ENCODE measurements at places on chromosomes 7 and 10.

GRCh38 chr10:38016354-38016753, 5.9 kb downstream of the ZNF33A start:
- no peak for DNase-seq

- DNase-seq, result no peak
Measured at GRCh38 chr10:29174389-29174788, 114.5 kb upstream of the LYZL1 start.

DNA sequence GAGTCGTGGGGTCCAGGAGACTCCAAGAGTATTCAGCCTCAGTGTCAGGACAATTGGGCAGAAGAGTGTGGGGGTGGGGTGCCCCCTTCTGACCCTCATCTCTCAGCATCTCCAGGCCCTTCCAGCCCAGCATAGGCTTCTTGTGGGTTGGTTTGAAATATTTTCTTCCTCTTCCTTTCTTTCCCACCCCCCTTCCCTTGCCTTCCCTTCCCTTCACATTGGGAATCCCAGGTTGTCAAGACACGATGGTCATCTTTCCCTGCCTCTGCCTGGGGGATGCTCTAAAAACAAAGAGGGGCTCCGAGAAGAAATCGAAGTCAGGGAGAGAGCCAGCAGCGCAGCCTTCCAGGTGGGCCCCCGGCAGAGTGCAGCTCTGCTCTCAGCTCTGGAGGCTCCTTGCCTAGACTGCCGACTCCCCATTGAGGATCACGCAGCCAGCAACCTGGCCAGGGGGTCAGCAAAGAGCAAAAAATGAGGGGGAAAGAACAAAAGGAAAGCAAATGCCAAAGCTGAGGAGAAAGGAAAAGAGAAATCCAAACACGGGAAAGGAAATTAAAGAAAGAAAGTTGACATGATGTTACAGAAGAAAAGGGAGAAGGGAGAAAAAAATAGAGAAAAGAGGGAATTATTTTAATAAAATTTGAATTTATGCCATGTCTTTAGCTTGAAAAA, 1.5 kb downstream of the PAX2 start:
- no peak for DNase-seq

DNA sequence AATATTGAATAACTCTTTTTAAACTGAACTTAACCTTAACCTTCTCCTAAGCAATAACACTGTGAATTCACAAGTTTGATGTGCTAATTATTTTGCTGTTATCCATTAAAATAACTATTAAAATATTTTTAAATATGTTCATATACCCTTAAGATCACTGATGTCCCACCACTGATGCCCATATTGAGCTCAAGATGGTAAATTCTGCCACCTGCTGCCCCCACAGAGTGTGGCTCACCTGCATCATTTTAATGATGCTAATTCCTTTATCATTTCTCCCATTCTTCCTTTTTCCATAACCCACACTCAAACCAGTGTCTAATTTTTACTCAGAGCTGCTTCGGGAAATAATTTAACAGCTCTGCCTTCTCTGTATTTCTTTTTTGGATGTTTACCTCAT, 82.3 kb upstream of the ARID5B start:
- DNase-seq, result no peak

DNA sequence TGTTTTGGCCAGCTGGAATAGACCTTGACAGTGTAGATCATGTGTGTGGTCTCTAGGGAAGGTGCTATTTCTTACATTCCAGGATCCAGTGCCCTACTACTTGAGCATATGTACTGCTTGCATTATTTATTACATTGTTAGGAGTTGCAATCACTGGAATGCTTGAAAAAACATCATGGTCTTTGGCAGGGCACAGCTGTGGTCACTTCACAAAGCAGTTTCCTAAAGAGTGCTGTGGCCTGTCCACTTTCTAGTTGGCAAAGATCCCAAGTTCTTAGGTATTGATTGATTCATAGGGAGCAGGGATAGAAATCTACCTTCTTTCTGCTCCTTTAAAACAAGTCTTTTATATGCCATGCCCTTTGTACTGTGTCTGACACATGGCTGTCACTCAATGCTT, 4.6 kb downstream of the C7orf25 start:
- DNase-seq, result no peak

- no peak for DNase-seq
Measured at GRCh38 chr10:30991647-30992011, 40.0 kb downstream of the ZNF438 start.

DNA sequence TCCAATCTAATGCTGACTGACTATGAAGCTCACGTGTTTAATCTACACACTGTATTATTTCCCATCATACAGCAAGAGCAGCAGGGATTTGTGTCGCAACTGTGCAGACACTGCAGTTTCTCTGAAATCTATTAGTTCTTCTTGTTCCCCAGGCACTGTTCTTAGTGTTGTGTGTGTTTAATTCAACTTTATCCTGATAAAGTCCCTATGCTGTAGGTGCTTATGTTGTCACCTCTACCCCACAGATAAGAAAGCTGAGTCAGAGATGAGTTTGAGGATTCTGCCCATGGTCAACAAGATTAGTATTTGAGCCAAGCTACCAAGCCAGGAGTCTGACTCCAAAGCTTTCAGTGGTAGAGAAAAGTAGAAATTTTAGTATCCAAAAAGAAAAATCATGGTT, 22.5 kb upstream of the EPHB6 start:
- no peak for DNase-seq

GRCh38 chr10:392705-393037, 257.4 kb downstream of the ZMYND11 start:
- DNase-seq, result no peak

GRCh38 chr10:110842326-110842904, 29.3 kb upstream of the PDCD4 start:
- no peak for DNase-seq

- no peak for DNase-seq
Measured at GRCh38 chr7:117493460-117493859, 13.6 kb downstream of the CFTR start.

DNA sequence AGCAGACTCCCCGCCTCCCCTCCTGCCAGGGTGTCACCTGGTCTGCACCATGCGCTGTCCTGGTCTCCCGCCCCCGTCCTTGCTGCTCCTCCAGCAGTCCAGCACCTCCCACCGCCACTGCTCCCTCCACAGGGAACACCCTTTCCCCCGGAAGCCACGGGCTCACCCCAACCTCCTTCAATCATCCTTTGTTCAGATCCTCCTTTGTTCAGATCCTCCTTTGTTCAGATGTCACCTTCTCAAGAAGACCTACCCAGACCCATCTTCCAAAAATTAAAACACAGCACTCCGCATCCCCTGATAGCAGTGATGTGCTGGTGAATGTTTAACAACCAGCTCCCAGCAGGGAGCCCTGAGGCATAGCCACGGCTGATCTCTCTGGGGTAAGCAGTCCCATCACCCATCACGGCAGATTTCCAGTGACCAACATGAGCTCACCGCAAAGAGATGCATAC, 237.7 kb downstream of the USP6NL start:
- no peak for DNase-seq

- DNase-seq, result no peak
Measured at GRCh38 chr7:115271332-115272235, 349.7 kb downstream of the MDFIC start.

GRCh38 chr10:113278664-113279063, 274.2 kb upstream of the HABP2 start:
- DNase-seq, result no peak

GRCh38 chr10:6314620-6315205, 112.0 kb downstream of the PFKFB3 start:
- DNase-seq, result no peak

DNA sequence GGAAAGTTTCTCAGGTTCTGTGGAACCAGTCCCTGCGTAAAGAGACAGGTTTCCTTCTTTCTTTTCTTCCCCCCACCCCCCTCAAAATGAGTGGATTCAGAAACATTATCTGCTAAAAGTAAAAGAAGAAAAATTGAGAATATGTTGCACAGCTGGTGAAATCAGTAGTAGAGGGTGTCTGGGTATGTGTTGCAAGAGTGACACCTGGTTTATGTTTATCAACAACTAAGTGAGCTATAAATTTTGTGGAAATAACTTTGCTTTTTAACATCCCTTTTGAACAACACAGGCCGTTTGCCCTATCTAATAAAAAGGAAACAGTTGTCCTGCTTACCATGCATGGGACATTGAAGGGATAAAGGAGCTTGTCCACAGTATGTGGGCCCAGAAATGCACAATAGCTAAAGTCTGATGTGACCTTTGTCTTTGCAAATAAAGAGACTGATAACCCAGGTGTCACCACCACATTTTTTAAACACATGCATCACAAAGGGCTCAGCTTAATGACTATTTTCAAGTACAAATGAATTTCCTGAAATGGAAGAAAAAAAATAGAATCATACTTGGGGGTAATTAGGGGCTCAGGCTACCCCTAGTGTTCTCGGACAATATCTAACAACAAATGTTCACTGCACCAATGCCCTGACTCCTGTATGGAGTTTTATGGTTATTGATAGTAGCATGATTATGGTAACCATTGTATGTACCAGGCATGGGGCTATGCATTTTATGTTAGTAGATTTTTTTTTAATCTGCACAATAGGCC, 221.7 kb upstream of the TCF7L2 start:
- no peak for DNase-seq

GRCh38 chr7:37730501-37730900, 46.9 kb downstream of the GPR141 start:
- no peak for DNase-seq

DNA sequence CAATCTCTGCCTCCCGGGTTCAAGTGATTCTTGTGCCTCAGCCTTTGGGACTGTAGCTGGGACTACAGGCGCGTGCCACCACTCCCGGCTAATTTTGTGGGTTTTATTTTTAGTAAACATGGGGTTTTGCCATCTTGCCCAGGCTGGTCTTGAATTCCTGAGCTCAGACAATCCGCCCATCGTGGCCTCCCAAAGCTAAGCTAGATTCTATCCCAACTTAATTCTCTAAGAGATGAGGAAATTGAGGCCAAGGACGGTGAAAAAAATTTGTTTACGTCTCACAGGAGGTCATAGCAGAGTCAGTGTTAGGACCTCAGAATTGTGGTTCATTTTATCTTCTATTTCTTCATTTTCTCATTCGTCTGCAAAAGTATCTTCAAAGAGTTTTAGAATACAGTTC, 6.1 kb downstream of the CCAR1 start:
- no peak for DNase-seq

GRCh38 chr7:26478550-26478949, 186.9 kb downstream of the SNX10 start:
- no peak for DNase-seq

DNA sequence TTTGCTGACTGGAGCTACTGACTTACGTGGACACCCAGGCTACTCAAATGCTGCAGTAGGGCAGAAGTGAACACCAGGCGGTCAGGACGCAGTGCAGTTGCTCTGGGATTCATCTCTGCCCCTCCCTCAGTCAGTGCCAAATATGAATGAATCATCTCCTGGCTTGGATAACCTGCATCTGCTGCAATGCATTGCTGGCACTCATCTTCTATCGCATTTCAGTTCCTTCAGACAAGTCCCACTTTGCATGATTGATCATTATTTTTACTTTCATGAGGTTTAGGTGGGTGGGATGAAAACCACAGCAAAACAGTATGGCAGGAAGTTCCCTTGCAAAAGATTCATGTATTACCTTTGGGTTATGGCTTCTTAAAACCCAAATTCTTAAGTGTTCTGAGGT, 224.6 kb upstream of the NRP1 start:
- DNase-seq, result no peak

- no peak for DNase-seq
Measured at GRCh38 chr10:60950300-60950699, 6.3 kb upstream of the RHOBTB1 start.

DNA sequence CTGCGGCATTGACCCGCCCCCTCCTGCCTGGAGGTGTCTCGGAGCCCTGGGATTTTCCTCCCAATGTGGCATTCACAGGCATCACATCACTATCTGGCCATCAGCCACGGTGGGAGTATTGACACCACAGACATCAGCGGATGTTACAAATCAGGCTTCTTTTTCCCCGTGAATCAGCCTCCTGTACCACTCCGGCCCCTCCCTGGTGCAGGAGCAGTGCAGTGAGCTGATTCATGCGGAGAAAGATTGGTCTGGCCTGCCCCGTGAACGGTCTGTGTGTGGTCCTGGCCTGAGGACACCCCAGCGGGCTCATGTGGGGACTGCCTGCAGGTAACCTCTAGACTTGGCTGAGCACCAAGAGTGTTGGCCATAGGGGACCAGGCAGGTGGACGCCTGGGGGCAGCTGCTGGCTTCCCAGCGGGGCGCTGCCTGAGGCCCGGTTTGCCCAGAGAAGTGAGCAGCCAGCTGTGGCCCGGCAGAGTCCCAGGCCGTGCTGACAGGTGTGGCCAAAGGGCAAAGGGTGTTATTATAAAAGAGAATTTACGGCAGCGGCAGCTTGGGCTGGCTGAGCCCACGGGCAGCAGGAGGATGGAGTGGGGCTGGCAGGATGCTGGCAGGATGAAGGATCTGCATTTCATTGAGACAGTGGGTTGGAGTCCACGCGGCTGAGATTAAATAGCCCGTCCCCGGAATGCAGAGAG, 32.1 kb upstream of the GNA12 start:
- peak; percentile 30 for DNase-seq

DNA sequence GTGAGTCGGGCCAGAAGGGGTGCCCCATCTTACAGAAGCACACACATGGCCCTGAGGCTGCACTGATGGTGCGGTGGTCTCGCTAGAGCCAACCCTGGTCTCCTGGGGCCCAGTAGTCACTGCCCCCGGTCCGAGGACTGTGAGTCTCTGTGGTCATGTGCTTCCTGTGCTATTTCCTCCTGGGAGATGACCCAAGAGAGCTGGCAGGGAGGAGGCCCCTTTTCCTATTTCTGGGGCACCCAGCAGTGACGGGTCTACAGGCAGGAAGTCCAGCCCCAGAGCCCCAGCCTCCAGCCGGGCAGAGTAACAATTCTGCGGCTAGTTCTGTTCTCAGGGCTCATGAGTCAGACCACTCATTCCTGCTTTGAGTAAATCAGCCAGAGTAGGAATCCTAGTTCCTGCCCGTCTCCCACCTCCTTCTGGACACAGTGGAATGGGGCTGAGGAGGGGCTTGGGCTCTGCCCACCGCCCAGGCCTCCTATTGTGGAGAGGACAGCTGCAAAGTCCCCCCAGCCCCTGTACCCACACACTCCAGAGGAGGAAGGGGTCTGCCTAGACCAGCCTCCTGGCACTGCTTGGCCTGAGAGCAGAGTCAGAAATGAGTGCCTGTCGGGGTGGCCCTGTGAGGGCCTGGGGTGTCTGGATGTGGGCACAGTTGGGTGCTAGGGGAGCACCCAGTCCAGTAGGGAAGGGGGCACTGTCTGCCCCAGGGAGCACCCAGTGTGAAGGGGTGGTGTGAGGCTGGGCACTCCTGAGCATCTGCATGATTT, 80.5 kb upstream of the PPIF start:
- no peak for DNase-seq
